ENCODE measurements at places on chromosomes 7 and 10.

- no peak for DNase-seq
These were observed 32.0 kb downstream of the EXOC6 start for GRCh38 chr10:92880233-92880861.

GRCh38 chr10:116870949-116871348 lies 21.6 kb downstream of the ENO4 start:
- DNase-seq: no peak

- no peak for DNase-seq
These were observed 195.8 kb downstream of the RPS24 start for GRCh38 chr10:78229489-78229888.

- DNase-seq: no peak
These were observed 11.2 kb downstream of the LUC7L2 start for GRCh38 chr7:139370943-139371313.

- no peak for DNase-seq
These were observed 354.7 kb downstream of the HPSE2 start for GRCh38 chr10:98880971-98881370.

DNA sequence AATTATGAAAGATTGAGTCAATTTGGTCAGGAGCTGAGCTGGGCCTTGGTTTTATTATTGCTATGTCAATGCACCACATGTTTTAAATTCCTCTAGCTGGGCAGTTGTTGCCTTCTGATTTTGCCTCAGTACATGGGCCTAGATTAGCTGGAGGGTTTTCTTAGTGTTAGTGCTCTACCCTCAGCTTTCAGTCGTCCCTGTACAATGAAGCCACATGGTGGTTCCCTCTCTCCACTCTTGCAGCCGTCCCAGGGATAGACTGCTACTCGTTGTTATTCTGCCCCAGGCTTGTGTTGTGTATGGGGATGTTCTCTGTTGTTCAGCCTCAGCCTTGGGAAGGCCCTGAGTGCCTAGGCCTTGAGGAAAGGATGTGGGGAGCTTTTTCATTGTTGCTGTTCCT lies 37.0 kb downstream of the NHLRC2 start:
- no peak for DNase-seq

- DNase-seq: no peak
These were observed 220.3 kb upstream of the NPY start for GRCh38 chr7:24063721-24064120.

- no peak for DNase-seq
These were observed 807.2 kb downstream of the IPMK start for GRCh38 chr10:57460540-57460939.

- no peak for DNase-seq
These were observed 1042.0 kb downstream of the DNAJB9 start for GRCh38 chr7:109611656-109612055.

- DNase-seq: no peak
These were observed 558.4 kb downstream of the TYW1 start for GRCh38 chr7:67554986-67555385.

- no peak for DNase-seq
These were observed 120.1 kb downstream of the NPTX2 start for GRCh38 chr7:98737176-98737575.

GRCh38 chr10:113131613-113132261 lies 181.7 kb downstream of the TCF7L2 start:
- DNase-seq: no peak

- no peak for DNase-seq
These were observed 92.5 kb downstream of the COL13A1 start for GRCh38 chr10:69894156-69894555.

DNA sequence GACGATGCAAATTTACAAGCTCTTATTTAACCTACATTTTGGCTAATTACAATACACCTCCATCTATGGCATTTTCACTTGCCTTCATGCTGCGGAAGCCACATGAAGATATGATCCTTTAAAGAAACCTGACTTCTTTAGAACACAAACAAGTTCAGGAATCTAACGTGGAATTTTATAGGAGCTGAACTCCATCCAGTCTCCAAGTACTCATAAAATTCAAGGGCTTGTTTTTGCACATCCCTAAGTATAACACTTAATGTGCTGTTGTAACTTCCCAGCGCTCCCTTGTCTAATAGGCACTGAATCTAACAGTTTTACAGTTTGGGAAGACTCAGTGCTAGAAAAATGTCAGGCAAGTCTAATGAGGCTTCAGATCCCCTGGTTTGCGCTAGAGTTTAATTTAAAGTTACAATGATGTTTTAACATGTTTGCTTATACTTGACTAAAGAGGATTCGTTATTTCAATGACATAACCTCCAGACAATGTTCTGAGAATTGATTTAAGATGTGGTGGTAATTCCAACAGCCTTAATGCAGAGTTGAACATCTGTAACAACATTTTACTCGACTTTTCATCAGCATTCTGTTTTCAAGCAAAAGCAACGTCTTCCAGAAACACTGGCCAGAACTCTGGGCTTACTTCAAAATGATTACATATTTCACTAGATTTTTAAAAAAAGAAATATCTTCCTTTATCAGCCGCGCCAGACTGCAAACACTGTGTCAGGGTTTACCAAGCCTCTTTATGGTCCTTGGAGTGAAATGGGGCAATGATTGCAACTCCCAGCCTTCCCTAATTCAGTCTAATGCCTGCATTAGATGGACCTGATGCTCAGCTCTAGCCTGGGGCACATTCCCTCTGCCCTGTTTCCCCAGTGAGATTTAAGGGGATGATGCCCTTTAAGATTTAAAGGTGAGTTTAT lies 664.3 kb downstream of the KCNMA1 start:
- DNase-seq: no peak

DNA sequence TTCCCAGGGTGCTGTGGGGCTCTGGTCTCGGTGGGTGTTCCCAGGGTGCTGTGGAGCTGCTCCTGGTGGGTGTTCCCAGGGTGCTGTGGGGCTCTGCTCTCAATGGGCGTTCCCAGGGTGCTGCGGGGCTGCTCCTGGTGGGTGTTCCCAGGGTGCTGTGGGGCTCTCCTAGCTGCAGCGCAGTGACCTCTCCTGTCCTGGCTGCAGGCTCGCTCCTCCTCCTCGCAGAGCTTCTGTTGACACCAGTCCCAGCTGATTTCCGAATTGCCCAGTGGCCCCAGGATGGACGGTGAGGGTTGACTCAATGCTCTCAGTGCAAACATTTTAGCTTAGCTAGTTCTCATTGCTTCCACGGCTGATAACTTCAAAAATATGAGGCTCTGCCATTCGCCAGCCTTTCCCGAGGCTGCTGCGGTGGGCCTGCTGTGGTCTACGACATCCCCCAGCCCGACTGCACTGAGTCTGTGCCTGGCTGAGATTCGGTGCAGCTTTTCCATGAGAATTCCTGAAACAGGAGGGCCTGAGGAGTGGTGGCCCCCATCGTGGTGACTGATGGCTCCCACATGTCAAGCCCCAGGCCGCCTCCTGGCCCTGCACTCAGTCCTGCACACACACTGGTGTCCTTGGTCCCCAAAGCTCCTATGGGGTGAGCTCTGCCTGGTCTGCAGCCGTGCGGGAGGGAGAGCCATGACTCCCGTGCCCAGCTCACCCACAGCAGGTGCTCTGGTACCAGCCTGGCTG lies 58.3 kb upstream of the NKX6-2 start:
- DNase-seq: no peak

DNA sequence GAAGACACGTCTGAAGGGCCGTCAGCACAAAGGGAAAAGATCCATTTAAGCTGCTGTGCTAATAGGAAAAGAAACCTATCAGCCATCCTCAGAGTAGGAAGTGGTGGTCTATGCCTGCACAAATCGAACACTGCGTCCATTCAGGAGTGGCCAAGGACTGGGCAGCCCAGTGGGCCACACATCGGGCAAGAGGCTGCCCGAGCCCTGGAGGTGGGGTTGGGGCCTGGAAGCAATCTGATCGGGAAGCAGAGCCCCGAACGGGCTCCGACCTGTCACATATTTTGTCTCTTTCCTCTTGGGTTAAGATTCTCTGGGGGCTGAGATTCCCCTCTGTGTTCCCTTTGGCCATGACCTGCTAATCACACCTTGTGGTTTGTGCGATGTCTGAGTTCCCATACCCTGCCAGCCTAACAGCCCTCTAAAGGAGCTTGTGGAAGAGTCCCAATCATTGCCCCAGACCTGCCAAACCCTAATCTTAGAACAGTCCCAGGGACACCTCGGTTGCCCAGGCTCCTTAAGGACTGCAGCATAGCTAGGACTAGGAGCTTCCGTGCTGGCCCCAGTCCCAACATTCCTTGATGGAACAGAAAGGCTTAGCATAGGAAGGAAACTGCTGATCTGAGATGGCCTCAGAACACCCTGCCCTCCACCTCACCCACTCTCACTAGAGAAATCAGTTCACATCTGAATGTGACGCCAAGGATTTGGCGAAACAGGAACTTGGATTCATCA lies 77.9 kb upstream of the SAMD8 start:
- DNase-seq: no peak

DNA sequence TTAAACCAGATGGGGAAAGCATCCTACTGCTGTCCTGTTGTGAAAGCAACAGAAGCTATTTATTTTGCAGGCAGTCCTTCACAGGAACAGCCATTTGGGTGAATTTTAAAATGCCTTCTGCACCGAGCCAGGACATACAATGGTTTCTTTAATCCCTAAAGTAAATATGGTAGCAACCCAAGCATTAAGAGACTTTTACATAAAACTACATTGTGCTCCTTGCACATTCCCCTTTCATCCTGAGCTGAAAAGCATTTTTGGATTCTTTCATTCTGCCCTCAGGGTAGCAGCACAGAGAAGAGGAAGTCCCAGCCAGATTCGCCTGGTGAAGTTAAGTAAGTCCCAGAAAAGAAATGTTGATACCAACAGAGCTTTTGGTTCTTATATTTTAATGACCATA lies 84.0 kb upstream of the FAM3C start:
- no peak for DNase-seq

DNA sequence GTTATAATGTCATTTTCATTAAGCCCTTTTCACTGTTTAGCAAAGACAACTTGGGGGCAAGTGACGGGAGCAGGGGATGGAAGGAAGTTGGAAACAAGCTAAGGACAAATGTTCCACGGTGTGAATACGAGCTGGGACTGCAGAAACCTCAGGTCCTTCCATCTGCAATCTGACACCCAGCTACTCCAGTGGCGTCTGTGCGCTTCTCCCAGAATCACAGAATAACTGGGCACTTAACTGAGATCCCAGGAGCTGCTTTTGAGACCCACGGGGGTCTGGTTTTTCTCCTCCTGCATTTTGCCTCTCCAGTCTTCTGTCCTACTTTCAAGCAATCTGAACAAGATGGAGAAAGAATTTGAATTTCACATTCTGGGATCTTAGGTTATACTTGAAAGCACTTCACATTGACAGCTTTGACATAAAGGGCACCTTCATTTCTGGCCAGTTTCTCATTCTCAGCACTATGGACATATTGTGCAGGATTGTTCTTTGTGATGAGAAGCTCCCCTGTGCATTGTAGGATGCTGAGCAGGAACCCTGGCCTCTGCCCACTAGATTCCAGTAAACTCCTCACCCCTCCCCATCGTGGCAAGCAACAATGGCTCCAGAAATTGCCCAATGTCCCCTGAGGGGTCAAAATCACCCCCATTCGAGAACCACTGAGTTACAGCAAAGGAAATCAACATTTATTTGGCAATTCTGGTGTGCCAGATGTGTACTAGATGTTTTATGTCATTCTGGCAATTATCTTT lies 194.1 kb downstream of the CACNB2 start:
- no peak for DNase-seq

- peak; percentile 62 for DNase-seq
These were observed 150.5 kb upstream of the VKORC1L1 start for GRCh38 chr7:65722361-65722792.

GRCh38 chr7:29588212-29588611 lies 24.6 kb downstream of the PRR15 start:
- no peak for DNase-seq

GRCh38 chr7:31933481-31933880 lies 136.7 kb downstream of the PDE1C start:
- no peak for DNase-seq

- DNase-seq: no peak
These were observed 31.4 kb downstream of the ANK3 start for GRCh38 chr10:60358282-60358681.

DNA sequence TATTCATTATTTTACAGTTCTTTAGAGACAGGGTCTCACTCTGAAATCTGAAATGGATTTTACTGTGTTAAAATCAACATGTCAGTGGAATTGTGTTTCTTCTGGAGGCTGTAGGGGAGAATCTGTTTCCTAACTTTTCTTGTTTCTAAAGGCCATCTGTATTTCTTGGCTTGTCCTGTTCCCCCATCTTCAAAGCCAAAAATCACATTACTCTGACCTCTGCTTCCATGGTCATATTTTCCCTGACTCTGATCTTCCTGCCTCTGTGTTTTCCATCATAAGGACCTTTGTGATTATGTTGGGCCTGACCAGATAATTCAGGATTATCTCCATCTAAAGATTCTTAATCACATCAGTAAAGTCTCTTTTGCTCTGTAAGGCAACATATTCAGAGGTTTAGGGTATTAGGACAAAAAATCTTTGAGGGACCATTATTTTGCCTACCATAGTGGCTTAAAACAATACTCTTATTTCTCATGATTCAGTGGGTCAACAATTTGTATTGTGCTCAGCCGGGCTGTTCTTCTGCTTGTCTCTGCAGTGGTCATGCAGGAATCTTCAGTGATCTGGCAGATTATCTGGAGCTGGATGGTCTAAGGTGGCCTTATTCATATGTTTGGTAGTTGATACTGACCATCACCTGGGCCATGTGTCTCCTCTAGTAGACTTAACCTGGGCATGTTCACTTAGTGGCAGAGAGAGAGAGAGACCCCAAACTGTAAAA lies 5.7 kb downstream of the ANLN start:
- DNase-seq: no peak

DNA sequence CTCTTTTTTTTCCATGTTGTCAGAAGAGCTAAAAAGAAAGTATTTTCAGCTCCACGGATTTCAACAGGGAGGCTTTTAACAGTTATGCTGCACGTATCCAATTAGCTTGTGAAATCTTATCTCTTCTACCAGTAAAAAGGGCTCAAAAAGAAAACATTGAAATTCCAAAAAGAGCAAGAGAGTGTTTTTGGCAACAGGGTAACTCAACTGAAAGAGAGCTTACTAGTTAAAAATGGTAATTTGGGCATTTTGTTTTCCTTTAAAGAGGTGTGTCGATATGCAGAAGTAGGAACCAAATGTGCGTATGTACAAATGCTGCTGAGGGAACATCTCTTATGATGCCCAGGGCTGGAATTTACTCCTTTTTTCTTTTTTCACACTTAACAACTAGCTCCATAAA lies 292.8 kb downstream of the PRKG1 start:
- no peak for DNase-seq

GRCh38 chr10:106384496-106384895 lies 780.0 kb downstream of the SORCS1 start:
- DNase-seq: no peak

- DNase-seq: no peak
These were observed 16.2 kb downstream of the HNRNPF start for GRCh38 chr10:43392748-43393147.

DNA sequence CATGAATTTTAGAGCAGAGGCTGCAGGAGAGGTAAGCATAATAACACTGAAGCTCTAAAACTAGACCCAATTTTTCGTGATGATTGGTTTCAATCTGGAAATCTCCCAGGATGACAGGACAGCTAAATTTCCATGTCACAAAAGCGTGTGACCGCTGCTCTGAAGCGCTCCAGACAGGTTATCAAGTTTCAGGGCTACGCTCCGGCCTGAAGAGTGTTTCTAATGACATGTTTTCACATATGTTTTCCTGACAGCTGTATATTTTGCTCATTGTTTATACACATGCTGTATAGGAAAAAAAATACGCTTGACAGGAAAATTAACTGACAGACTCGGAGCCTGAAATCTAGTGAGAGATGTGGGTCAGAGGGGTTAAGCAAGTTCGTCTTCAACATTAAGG lies 219.8 kb upstream of the BMPER start:
- DNase-seq: no peak
